ENCODE measurements at places on chromosomes 7 and 10.

DNA sequence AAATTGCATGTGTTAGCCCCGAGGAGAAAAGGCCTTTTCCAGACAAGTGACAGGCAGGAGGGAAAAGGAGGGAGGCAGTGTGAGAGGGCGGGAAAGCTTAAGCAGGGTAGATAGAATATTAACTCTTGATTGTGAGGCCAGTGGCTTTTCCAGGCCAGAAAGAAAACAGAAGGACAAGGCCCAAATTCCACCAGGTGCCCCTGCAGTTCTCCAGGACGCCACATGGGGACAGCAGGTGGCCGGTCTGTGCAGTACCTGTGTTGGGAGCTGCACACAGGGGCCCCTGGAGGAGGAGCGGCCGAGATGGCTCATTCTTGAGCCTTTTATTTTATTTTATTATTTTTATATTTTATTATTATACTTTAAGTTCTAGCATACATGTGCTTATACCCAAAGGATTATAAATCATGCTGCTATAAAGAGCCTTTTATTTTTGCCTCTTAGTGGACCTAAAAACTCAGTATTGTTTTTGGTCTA, 141.3 kb upstream of the KLF14 start:
- no peak for DNase-seq

GRCh38 chr10:69508738-69509340, 57.6 kb downstream of the TSPAN15 start:
- DNase-seq: no peak

GRCh38 chr10:18650404-18650997, 886 bp downstream of the NSUN6 start:
- DNase-seq: no peak

DNA sequence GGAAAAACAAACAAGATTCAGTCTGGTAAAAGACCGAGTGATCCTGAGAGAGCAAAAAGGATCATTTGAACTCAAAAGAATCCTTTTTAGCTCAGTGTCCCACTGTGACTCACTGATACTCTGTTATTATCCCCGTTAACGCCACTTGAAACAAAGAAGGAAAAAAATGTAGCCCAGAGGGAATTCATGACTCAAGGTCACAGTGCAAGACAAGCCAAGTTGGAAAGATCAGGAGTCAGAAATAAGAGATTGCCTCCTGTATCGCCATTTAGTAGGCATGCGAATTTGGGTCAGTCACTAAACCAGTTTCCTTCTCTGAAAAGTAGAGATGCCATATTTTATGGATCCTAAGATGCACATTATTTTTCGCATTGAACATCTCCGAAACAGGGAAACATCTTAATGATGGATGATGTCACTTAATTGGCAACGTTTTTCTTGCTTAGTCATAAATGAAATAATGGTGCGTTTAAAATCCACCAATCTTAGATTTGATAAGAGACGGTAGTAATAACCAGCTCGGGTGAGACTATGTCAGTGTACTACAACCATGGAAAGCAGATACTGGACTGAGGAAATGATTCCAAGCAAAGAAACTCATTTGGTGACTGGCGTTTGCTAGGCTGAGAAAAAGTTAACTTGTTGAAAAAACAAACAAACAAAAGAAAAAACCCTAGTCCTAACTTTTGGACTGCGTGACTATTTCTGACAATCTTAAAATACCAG, 502.0 kb upstream of the CELF2 start:
- peak; percentile 26 for DNase-seq

DNA sequence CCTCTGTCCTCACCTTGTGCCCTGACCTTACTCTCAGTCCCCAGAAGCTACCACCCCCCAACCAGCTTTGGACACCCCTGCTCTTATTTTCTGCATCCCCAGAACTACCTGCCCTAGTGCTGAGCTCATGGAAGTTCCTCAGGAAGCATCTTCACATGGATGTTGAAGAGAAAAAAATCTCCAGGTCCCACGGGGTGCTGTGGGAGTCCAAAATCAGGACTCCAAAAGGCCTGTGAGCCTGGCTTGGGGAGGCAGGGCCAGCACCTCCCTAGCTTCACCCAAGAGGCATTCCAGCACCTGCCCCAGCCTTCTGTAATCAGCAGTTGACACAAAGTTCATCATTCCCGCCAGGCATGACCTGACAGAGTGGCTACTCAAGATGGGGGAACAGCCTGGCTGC, 20.7 kb upstream of the GDF10 start:
- no peak for DNase-seq

DNA sequence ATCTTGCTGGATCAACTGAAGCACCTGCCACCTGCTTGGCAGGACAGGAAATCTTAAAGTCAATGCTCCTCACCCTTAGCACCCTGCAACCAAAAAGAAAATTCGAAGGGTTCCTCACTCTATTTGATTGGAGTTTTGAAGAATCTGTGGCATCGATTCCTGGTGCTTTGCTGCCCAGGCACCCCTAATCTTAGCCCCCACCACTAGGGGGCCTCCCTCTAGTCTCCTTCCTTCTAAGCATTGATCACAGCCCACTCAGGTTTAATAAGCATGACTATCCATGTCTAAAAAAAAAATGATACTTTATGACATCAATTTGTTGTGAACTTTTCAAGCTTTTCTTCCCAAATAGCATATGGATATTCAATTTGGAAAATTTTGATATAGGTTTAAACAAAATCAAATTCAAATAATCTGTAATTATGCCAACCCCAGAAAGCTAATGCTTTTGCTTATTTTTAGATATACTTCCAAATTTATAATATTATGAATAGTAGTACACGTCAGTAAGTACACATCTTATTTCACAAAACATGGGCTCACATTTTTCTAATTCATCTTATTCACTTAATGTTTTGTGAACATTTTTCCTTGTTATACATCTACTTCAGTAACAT, 45.3 kb downstream of the NRG3 start:
- DNase-seq: no peak

- DNase-seq: peak; percentile 79
These were observed 12.5 kb downstream of the ZNF365 start for GRCh38 chr10:62386356-62387320.

DNA sequence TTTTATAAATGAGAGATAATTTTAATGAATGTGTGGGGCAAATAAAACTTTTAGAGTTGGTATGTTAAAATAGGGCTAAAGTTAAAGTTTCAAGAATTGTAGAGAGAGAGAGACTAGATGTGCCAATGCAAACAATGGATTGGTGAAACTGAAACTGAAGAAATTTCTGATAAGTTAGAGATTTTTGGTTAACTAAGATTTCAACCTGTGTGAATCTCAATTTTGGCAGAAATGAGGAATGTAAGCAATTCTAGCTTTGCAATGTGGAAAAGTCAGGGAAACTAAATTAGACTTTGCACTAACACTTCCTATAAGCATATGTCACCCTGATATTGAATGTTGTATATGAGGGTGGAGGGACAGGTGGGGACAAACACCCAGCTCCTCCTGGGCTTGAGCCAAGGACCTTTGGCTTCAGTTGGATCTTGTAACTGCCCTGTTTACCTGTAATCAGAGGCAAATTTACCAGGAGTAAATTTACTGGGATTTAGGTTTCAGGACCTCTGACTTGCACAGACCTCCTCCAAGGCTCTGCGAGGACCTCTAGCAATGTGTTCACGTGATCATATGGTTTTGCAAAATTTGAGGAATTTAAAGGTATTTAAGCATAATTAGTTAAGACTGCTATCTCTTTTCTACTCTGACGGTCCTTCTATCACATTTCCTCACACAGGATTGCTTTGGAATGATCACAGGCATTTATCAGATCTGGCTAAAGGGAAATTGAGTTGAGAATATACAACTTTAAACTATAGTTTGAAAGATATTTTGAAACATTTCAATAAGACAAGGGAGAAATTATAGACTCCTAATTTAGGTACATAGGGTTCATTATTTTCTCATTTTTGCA, 33.1 kb upstream of the RPA3 start:
- DNase-seq: no peak

GRCh38 chr10:74120911-74121310, 29.7 kb downstream of the AP3M1 start:
- no peak for DNase-seq

DNA sequence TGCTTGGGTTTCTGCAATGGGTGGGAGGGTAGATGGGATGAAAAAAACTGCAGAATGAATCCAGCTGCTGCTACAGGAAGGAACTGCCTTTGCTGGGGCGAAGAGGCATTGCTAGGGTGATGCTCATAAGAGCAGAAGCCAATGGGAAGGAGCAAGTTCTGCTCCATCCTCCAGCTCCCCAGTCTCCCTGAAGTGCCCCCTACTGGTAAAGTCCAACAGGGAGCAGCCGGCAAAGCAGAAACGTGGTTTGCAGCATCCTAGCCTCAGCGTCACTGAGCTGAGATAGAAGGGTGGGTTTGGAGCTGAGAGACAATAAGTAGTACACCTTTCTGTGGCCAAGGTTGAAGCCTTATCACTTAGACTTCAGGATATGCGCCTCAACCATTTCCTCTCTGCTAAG, 220.5 kb downstream of the CCSER2 start:
- DNase-seq: peak; percentile 13

- DNase-seq: no peak
These were observed 519.6 kb downstream of the REEP3 start for GRCh38 chr10:64040781-64041180.

GRCh38 chr10:11701451-11702095, 40.6 kb upstream of the ECHDC3 start:
- DNase-seq: no peak

GRCh38 chr7:95922191-95922590, 149.8 kb downstream of the DYNC1I1 start:
- peak; percentile 45 for DNase-seq

DNA sequence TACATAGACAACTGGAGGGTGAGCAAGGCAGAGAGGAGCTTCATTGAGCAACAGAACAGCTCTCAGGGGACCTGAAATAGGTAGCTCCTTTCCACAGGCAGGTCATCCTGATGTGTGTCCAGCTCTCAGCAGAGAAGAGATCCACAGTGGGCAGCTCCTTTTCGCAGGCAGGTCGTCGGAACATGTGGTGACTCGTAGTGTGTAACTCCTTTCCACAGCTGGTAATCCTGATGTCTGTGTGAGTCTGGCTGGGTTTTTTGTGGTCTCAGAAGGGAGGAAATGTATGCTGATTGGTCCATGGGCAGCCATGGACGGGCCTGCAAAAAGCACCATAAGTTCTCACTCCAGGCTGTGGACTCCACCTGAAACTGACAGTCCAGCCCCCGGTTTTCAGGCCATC, 24.4 kb upstream of the TES start:
- DNase-seq: peak; percentile 48

GRCh38 chr10:89296220-89296648, 5.6 kb upstream of the IFIT2 start:
- DNase-seq: peak; percentile 51

GRCh38 chr7:23473844-23474093, 3.5 kb upstream of the IGF2BP3 start:
- DNase-seq: no peak

GRCh38 chr10:7043055-7043653, 367.7 kb downstream of the SFMBT2 start:
- DNase-seq: no peak

DNA sequence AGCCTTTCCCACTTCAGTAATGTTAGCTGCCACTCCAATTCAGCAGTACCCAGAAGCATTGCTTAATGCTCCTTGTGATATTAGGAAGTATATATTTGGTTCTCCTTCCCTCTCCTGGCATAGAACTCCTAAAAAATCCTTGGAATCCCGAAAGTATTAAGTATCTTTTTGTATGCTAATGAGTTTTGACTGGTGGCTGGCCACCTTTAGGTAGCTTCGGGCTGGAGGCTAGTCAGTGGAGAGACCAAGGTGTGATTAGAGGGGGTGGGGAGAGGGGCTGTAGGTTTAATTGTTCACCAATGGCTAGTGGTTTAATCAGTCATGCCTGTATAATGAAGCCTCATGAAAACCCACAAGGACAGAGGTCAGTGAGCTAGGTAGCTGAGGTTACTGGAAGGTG, 12.2 kb downstream of the COMTD1 start:
- no peak for DNase-seq

DNA sequence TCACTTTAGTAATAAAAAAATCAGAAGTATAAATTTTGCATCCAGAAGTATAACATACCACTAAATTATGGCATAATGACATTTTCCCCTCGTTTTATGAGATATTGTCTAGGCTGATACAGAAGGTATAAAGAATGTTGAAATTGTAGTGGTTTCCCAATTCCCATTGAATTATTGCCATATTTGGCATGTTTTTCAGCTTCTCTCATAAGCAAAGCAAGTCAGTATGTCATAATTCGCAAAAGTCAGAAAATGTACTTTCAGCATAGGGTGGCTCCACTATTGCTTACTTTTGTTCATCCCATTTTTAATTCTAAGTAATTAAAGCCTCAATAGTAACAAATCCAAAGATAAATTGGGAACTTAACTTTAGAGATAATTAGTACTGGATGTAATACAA, 19.7 kb upstream of the PTPRZ1 start:
- no peak for DNase-seq

GRCh38 chr10:624605-625332, 64.7 kb downstream of the DIP2C start:
- DNase-seq: peak; percentile 84

DNA sequence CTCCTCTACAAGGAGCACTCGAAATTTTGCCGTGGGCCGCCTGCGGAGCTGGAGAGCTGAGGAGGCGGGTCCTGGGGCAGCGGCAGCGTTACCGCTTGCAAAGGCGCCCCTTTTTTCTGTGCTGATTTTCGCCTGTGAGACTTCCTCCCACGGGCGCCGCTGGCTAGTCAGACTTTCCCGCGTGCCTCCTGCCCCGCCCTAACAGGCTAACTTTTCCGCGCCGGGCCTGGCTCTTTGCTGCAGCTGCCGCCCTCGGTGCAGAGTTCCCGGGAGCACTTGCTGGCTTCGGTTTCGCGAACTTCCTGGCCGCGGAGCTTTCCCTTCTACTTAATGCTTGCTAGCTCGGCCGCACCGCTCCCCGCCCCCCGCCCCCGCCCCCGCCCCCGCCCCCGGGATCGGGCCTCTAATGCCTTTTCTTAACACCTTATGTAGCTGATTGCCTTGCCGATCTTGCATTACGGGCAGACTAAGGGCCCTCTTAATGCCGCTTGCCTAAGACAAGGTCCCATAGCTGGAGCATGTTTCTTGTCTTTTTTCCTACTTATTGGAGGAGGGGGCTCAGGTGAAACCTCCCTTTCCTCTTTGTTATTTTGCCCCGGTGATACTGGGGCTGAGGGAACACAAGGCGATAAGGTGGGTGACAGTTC, 37.9 kb upstream of the RASGEF1A start:
- DNase-seq: peak; percentile 50
